Naive B cell (primary cell): ENCODE measurements at places on chromosomes 6 and 20.

DNA sequence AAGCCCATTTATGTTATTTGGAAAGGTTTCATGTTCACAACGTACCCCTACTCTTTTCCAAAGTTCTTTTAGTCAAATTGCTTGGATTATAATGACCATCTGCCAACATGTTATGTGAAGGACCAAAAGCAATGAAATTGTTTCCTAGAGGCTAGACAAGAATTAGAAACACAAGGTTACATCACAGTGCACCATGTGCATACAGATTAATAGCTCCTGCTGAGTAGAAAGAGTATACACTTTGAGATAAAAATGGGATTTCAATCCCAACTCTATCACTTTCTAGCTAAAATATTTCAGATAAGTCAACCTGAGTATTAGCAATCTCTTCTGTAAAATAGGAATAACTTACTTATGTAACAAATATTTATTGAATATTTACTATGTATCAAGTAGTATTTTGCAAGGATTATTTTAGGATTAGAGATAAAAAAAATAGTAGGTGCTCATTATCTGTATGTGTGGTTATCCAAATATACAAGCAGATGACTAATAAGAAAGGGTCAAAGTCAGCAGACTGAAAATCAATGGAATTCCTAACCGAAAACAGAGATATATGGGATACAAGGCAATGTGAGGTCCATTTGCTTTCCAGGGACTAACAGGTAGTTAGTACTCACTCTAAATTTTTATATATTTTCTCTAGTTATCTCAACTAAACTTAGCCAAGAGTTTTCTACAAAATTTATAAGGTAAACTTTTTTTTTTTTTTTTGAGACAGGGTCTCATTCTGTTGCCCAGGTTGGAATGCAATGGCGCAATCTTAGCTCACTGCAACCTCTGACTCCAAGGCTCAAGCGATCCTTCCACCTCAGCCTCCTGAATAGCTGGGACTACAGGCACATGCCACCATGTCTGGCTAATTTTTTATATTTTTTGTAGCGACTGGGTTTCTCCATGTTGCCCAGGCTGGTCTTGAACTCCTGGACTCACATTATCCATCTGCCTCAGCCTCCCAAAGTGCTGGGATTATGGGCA, 127.7 kb downstream of the PDSS2 start:
- no peak for DNase-seq

GRCh38 chr6:126941751-126942150, 176.7 kb upstream of the RSPO3 start:
- no peak for DNase-seq

DNA sequence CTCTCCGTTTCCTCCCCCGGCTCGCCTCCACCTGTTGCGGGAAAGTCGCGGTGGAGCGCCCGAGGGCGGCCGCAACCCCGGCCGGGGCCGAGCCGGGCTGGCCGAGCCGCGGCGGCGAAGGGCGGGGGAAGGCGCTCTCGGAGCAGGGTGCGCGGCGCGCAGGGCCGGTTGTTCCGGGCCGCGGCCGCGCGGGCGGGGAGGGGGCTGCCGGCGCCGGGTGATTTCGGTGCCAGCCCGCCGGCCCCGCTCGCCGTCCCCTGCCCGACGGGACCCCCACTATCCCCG, 235 bp downstream of the MAP7 start:
- no peak for DNase-seq

GRCh38 chr20:13608066-13608465, 30.7 kb downstream of the TASP1 start:
- no peak for DNase-seq

GRCh38 chr6:139722530-139722929, 348.1 kb upstream of the CITED2 start:
- no peak for DNase-seq

DNA sequence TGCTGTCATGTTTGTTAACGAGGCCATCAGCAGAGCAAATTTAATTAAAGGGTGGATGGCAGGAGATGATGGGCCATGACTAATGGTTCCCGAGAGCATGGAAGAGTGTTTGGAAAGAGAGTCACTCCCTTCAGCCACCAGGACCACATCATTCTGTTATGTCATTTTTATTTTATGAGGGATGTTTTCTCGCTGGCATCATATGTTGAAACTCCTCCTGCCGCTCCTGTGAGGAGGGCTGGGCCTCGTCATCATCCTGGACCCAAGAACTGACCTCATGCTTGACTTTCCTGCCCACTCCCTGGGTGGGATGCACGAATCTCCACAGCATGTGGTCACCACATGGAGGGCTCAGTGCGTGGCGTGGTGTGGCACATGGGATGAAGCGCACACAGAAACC, 86.4 kb upstream of the FRMD1 start:
- no peak for DNase-seq

DNA sequence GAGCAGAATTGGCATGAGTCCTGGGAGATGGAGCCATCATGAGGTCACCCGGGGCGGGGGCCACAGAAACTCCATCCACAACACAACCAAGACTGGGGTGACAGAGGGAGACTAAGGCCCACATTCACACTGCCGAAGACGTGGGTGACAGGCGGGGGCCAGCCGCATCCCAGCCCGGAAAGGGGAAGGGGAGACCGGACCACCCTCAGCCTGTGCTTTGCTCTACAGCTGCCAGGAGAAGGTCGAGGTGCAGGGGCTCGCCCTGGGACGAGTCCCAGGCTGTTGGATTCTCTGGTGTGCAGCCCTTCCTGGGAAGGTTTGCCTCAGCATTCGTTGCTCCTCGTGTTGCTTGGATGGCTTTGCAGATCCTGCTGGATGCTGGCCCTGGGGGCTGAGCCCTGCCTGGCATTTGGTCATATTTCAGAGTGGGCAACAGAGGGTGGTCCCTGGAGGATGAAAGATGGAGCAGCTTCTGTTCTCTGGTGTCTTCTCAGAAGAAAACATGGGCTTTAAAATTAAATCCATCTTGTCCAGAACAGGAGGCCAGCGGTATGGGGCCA, 328.9 kb downstream of the TAF4 start:
- DNase-seq: no peak

DNA sequence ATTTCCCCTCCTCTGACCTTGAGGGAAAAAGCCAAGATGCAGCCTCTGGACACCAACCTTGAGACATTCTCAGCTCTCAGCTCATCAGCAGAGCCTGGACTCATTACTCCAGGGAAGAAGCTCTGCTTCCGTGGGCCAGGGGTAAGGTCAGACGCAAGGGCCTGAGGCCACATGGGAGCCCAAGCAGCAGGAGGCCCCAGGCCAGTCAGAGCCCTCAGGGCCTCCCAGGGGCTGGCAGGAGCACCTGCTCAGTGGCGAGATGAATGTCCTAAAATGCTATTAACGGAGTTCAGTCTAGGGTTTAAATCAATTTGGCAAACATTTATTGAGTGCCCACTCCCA, 208.6 kb downstream of the ERMARD start:
- DNase-seq: no peak

DNA sequence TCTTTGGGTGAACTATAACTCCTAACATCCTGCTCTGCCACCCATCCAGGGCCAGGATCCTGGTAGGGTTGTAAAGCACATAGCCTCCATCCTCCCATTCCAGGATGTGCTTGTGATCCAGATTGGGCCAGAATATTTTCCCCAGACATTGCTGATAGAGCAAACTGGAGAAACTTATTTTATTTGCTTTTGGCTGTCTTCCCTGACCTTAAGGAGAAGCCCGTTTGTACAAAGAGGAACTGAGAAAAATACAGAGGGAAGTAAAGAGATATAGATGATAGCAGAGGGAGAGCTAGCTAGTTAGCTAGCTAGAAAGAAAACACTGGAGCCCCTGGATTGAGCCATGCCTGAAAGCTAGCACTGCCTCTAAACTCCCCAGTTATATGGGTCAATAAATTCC, 9.0 kb upstream of the HDAC2 start:
- DNase-seq: peak; percentile 23

DNA sequence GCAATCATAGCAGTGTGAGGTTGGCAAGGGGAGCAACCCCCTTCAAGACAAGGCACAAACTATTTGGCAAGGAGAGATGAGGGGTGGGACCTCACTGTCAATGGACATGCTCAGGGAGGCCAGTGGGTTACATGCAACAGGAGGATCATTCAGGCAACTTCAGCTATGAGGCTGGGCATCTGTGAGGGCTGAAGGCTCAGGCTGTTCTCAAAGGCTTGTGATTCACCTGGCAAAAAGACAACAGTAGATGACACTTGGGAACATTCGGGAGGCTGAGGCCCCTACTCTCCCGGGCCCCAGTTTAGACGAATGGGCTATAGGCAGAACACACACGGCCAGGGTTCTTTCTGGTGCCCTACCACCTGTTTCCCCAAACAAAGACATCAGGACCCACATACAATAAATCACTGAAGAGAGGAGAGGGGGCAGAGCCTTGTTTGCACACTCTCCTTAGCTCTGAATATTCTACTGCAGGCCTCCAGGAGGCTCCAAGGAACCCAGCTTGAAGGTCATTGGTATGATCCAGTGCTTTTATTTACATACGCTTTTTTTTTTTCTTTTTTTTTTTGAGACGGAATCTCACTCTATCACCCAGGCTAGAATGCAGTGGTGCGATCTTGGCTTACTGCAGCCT, 7.9 kb downstream of the TUBB start:
- DNase-seq: no peak

GRCh38 chr6:127111526-127111925, 6.9 kb upstream of the RSPO3 start:
- DNase-seq: no peak

- no peak for DNase-seq
These were observed 38.7 kb downstream of the TTI1 start for GRCh38 chr20:37994512-37994911.

DNA sequence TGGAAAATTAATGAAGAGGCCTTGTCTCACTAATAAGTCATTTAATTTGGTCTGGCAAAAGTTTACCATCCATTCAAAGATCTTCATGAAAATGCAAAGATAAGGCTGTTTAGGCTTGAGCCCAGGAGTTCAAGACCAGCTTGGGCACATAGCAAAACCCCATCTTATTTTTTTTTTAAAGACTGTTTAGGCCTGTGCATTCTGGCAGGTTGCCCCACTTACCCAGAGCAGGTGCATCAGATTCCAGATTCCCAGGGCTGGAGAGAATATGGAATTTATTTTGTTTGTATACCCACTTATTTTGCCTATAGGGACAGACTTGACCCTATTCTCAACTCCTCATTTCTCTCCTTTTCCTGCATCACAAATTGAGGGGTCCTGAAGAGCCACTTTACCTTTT, 5.7 kb downstream of the FOXO3 start:
- DNase-seq: no peak

DNA sequence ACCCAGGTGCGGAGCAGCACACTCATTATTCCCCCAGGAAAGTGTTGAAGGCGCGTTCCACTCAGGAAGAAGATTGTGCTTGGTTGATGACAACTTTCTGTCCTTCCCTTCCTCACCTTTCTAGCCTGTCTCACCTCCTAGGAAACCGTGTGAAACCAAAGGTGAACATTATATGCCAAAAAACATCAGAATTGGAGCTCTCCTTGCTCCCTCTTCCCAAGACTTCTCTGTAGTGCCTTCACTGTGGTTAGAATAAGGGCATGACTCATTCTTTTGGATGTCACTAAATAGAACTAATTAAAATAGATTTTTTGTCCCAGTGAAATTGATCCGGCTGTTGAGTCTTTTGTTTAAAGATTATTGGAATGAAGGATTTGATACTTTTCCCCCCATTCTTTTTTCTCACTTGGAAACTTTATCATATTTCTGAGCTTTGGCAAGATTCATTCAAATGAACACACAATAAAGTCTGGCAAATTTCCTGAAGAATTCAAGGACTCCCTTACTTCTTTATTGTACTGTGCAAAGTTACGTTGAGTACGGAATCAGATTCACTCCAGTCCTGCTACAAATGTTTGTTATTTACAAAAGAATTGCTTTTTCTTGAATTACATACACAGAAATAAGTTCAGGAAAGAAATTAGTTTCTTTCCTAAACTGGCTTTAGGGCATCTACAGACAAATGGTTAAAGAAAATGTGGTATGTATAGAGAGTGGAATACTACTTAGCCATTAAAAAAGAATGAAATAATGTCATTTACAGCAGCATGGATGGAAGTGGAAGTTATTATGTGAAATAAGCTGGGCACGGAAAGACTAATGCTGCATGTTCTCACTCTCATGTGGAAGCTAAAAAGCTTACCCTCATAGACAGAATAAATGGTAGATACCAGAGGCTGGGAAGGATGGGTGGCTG, 142.8 kb upstream of the AKAP12 start:
- no peak for DNase-seq

- DNase-seq: peak; percentile 11
These were observed 766 bp downstream of the SLC16A10 start for GRCh38 chr6:111087871-111088667.

DNA sequence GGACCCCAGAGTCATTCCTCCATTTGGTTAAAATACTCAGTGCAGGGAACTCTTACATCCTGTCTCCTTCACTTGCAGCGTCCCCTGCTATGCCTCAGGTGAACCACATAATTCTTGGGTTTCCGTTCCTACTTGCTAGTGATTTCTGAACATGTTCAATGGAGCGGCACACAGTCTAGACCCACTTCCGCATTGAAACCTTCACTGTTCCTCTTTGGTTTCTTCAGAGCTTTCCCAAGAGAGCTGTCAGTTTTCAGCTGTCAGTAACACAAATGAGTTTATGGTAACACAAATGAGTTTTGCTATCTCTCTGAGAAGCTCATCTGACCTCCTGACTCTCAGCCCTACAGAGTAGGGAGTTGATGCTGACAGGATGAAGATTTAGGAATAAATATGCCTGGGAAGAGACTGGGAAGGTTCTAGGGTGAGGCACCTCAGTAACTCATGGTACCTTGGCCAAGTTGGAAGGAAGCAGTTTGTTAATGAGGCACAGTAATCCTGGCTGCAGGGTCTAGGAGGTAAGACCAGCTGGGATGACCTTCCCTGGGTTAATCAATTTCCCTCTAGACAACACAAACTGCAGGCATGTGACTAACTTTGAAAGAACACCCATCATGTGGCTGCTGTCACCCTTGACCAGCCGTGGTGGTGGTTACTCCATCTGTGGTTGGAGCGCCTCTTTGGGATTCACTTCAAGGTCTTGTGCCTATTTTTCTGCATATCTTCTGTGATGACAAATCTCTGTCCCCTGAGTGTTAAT, 5.4 kb downstream of the SYS1 start:
- DNase-seq: peak; percentile 92

- no peak for DNase-seq
These were observed 41.2 kb downstream of the PDSS2 start for GRCh38 chr6:107418118-107418517.

DNA sequence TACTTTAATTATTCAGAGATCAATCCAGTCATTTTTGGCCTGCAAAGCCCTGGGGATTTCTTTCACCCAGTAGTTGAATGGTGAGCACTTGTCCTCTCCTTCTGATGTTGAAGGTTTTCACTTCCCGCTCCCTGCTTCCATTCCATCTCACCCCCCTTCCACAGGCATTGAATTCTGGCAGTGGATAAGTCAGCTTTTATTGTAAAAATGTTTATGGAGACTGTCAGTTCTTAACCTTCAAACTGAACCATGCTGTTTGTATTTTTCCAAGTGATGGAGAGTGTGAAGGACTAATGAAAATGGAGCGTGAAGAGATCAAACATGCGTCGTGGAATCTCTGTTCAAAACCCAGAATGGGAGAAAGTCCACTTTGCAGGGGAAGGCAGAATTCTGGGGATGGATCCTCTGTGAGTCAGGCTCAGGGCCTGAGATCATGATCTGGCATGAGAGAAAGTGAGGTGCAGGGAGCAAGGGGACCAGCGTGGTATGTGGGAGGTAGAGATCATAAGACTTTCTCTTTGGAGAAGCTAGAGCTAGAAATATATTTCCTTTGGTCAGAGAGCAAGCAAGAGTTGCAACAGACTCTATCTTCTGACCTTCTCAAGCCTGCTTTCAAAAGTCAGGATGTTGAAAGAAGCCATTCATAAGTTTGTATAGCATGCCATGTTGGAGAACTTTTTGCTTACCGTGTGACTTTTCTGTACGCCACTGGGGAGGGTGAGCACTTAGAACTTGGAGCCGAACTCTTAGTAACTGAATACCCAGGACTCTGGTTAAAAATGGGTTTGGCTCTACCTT, 30.2 kb downstream of the ISM1 start:
- DNase-seq: no peak

GRCh38 chr6:159829526-159829925, 29.4 kb downstream of the PNLDC1 start:
- no peak for DNase-seq
